ENCODE measurements at places on chromosomes 5 and 9. TPM values are rescaled to one million over a fixed set of nuclear protein-coding genes. Genes with fewer than 3 reads are reported as not detected.

Gene TOR1A
- 32.4 TPM for polyA plus RNA-seq

- no peaks in the 10 kb centered on the region for H3K36me3 ChIP-seq
- no peaks in the 10 kb centered on the region for H3K27me3 ChIP-seq
- no peak for DNase-seq
- no peaks in the 10 kb centered on the region for H3K4me1 ChIP-seq
- H3K4me3 ChIP-seq = no peak overlapping the region
- no peak overlapping the region for H3K27ac ChIP-seq
These were observed 90.1 kb downstream of the ADAMTS6 start for GRCh38 chr5:65391591-65391990.

GRCh38 chr5:151812757-151813309 lies 41.1 kb downstream of the G3BP1 start:
- no peaks in the 10 kb centered on the region for H3K27me3 ChIP-seq
- peaks cover 42% of the 10 kb centered on the region for H3K36me3 ChIP-seq
- H3K4me1 ChIP-seq = no peaks in the 10 kb centered on the region
- no peak for DNase-seq

- no peak overlapping the region for H3K4me3 ChIP-seq
- H3K27ac ChIP-seq = no peak overlapping the region
- no peaks in the 10 kb centered on the region for H3K27me3 ChIP-seq
- no peak for DNase-seq
- H3K4me1 ChIP-seq = no peaks in the 10 kb centered on the region
- no peaks in the 10 kb centered on the region for H3K36me3 ChIP-seq
These were observed 92.6 kb downstream of the MTRR start for GRCh38 chr5:7961540-7961939.

DNA sequence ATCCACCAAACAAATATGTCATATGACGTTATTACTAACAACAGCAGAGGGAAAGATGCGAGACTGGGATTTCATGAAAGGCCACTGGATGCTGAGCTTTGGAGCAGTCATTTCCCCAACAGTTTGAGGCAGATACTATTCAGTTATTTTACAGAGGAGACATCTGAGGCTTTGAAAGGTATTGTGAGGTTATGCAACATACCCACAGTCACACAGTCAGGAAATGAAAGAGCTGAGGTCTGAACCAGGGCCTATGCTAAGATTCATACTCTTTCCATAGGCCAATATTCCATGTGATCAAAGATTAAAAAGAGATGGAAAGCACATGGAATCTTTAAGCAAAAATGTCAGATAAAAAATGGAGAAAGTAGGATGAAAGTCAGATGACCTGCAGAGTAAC lies 63.0 kb downstream of the LPAR1 start:
- H3K27me3 ChIP-seq = no peaks in the 10 kb centered on the region
- no peak for DNase-seq
- H3K36me3 ChIP-seq = no peaks in the 10 kb centered on the region
- no peak overlapping the region for H3K4me3 ChIP-seq

DNA sequence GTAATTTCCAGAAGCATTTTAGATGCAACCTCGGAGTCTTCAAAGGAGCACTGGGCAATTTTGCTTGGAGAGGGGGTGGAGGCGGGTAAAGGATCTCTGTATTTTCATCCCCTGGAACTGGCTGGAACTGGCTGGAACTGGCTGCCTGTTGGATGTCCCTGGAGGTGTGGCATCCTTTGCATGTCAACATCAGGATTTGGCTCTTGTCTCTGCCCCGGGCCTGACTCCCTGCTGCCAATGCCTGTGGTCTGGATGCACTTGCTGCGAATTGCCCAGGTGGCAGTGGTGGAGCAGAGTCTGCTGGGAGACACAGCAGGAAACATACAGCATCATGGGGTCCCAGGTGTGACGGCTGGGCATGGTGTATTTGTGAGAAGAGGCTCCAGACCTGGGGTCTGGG lies 391.3 kb downstream of the GADD45G start:
- H3K27me3 ChIP-seq = no peaks in the 10 kb centered on the region
- no peak overlapping the region for H3K4me3 ChIP-seq
- H3K4me1 ChIP-seq = peaks cover 78% of the 10 kb centered on the region

All from large intestine (tissue), 12 donors.